ENCODE measurements at places on chromosomes 12 and 14.

DNA sequence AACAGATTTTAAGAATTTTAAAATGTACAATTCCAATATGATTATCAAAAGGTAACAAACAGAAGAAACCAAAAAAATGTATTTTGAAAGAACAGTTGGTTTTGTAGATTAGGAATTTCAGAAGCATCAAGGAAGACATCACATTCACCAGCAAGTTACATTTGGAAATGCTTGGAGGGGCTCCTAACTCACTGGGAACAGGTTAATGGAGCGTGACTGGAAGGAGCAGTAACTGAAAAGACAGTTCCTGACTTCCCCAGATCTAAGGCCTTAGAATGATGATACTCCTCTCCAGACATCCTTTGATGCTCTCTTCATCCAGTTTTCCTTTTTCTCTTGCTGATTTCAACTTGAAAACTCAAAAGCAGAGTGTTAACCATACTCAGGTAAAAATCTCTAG lies 220.0 kb upstream of the EGLN3 start:
- DNase-seq: no peak

DNA sequence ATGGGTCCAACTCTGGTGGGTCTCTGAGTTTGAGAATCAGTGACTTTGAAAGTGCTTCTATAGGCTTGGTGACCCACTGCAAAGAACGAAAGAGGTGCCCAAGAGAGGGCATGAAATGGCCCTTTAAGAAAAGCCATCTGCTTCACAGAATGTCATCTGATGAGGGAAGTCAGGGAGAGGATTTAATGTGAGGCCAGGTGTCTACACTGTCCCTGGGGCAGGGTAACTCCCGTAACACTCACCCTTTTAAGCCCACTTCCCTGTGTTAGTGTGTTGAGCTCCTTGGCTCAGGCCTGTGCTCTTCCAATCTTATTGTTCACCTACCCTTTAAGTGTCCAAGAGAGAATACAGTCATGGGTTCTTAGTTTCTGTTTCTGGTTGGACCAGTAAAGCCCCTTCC lies 16.4 kb upstream of the SRSF5 start:
- no peak for DNase-seq

DNA sequence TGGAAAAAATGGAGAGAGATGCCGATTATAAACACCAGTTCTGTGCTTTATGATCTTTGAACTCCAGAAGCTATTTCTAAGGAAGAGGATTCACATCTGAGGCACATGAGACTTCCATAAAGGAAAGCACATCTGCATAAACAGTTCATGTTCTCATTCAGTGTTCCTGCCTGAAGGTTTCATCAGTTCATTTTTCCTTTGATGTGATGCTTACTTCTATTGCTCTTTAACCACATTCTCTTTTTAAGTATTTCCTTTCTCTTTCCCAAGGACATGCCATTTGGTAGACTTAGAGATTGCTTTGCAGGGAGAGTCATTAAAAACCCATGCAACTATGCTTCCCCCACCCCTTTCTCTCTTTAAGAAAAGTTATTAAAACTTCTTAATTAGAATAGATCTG lies 387.0 kb upstream of the FLRT2 start:
- no peak for DNase-seq

DNA sequence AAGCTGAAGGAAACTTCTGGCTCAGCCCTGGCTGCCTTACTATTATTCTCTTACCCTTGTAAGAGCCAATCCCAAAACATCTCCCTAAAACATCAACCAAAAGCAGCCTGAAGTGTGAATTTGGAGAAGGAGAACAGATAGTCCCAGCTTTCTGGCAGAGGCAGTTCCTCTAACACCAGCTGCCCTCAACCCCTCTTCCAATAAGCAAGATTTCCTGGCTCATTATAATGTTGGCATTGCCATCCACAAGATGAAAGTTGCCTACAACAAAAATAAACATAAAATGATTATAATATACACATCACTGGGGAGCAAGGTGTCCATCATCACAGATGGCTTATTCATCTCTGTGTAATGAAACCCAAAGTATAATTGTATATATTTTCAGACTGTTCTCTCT lies 352.5 kb upstream of the CCDC196 start:
- no peak for DNase-seq

DNA sequence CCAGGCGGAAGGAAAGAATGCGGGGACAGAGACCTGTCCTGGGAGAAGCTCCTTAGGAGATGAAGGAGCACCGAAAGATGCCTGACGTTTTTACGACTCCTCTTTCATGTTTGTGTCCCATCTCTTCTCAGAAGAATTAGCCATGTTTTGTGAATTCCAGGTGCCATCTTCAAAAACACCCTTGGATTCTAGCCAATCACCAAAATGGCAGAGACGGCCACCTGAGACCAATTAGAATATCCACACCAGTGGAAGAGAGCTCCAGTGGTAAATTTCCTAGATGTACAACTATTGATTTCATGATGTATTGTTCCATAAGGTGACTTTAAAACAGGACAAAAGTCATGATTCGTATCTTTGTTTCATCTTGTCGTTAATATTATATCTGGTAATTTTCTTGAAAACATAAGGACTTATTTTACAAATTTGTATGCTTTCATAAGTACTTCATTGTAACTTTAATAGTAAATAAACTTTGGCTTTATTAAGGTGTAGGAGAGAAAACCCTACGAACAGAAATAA lies 62.3 kb upstream of the NUDT4 start:
- no peak for DNase-seq

GRCh38 chr12:112979041-112979680 lies 842 bp downstream of the OAS2 start:
- DNase-seq: no peak

DNA sequence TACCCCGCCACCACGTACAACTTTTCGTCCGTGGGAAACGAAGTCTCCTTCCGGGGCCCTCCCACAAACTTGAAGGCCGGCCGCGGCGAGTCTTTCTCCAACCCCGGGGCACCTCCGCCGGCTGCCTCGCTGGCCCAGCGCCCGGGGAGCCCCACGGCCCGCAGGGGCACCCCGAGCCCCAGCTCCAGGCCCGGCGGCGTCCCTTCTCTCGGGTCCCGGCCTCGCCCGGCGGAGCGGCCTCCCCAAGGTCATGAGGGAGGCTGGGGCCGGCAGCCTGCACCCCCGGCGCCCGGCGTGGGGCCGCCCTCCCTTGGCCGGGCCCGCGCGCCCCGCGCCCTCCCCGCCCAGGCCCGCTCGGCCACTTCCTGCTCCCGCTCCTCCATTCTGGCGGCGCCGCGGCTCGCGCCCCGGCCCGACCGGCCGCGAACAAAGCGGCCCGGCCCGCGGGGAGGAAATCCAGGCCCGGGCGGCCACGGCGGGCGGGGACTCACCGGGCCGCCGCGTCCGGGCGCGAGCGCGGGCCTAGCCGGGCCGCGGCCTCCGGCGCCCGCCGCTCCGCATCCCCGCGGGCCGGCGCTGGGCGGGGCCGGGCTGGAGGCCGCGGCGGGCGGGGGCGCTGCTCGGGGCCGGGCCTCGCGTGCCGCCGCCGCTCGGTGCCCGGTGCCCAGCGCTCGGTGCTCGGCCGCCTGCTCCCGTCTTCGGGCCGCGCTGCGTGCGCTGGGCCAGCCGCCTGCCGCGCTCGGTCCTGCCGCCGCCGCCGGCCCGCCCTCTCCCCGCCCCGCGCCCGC lies at the start of gene AKT1:
Gene AKT1, minus strand, starts transcription at position 756 of the 788 bp plus-strand sequence. CDS start 3,105 bp downstream, outside the sequence.
- DNase-seq: no peak

DNA sequence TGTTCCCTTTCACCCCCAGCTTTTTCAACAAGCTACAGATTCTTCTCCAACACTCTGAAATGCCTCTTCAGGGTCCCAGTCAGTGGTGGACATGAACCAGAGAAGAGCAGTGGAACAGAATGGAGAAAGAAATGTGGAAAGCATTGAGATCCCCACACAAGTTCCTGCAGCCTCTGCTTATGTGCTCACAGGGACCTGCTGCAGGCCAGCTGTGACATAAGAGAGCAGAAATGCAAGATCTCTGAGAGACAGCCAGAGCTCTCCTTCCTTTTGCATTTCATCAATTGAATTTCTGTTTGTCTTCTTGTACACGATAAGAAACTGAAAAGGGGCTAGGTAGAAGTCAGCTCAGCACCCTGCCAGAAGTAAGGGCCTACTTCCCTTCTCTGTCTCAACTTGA lies 6.2 kb downstream of the MDM1 start:
- no peak for DNase-seq

- no peak for DNase-seq
These were observed 103.3 kb downstream of the NCOR2 start for GRCh38 chr12:124464062-124464461.

GRCh38 chr12:58249610-58250009 lies 308.2 kb downstream of the ATP23 start:
- DNase-seq: no peak

DNA sequence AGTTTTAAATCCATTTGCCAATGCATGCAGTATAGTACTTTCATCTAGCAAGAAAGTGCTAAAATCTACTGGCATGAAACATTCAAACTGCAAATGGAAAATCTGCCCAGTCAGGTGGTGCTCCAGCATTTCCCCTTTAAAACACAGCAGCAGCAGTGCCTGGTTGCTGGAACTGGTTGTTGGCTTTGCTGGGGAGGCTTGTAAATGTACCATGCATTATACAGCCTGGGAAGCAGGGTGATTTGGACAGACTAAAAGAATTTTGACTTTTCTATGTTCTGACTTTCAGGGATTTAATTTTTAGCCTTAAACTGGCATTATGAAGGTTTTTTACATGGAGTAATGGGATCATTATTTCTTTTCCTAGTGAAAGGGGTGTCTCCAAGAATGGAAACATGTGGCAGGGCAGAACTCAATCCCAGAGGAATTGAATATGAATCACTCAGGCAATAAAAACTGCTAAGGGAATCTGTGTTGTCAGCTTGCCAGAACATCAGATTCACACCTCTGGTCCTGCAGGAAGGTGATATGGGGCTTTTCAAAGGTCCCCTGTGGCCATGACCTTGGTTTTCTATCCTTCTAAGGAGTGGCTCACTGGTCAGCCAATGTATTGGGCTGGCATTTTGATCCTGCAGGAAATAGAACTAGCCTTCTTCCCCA lies 9.0 kb upstream of the PAX9 start:
- no peak for DNase-seq

DNA sequence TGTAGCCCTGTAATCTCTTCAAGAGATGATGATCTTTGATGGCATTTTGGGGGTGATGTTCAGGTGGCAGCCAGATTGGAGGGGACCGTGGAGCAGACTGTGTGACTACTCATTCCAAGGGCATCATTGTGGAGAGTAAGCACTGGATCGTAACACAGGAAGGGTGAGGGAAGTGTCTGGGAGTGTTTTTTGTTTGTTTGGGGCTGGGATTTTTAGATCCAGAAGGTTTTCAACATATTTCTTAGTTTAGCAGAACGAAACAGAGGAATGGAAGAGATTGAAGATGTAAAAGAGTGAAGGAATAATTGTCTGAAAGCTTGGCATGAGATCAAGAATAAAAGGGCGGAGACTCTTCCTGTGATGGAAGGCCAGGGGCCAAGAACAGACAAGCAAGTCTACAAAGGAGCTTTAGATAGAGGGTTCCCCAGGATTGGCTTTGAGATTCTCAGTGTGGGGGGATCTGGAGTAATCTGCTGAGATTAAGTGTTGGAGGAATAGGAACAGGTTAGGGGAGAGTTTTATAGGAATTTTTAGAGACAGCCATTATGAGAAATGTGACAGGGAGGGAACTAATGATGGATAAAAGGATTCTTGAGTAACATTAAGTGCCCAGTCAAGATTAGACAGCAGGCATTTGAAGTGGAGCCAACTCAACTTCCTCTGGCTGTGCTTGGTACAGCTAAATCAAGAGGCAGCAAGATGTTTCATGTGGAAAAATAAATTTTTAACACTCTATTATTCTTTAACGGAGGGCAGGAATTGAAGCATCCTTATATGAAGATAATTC lies 79.7 kb upstream of the REP15 start:
- DNase-seq: no peak

DNA sequence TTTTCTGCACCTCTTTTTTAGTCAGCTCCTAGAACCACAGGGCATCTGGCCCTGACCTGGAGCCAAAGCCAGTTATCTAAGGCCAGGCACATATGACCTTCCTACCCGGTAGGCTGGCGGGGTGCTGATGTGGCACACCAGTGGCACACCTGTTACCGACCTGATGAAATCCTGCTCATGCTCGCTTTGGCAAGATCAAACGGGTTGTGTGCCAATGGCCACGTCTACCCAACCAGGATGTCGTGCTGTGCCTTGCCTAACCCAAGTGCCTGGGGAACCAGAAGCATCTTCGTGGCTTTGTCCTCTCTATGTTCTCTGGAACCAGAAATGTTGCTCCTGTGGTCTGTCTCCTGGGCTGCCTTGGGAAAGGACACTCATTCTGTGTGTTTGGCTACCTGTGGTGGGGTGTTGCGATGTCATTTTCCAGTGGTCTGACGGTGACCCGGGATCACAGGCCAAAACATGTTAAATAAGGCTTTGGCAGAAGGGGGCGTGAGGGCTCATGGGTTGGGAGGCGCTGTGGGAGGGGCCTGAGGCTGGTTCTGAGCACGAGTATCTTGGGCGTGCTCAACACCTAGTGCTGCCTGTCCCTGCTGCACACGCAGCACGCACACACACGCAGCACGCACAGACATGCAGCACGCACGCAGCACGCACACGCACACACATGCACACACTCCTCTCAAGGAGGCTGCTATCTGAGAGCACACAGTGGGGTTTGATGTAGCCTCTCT lies 27.9 kb downstream of the CCNK start:
- no peak for DNase-seq

DNA sequence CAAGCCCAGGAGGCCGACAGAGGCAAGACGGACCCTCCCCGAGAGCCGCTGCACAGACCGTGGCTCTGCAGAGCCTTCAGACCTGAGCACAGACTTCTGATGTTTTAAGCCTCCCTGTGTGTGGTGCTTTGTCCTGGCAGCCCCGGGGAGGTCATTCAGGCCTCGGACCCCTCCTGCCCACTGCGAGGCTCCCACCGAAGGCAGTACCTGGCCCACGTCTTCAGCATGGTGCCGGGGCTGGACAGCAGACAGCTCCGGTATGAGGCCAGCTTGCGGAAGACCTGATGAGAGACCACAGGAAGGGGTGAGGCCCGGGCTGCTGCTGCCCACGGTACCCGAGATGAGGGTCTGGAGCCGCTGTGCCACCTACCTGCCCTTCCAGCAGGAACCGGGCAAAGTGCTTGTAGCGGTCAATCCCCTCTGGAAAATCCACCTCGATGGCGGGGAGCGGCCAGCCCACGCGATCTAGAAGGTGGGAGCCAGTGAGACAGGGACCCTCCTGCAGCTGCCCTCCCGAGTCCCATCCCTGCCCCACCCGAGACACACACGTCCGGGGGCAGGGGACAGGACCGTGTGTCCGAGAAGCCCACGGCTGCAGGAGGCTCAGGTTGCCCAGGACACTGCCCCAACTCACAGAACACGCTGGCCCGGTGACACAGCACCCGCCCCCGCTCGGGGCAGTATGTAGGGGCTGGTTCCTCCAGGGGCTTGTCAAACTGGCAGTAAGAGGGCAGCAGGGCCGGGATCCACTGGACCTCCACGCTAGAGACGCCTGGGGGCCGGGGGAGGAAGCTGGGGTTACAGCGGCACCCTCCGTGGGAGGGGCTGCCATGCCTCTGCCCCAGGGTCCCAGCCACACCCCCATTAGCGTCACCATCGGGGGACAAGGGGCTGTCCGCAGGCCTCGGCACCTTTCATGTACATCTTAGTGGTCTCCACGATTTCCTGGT lies 35.6 kb upstream of the UBC start:
- no peak for DNase-seq

Data from BE2C (cell line).